ENCODE measurements at places on chromosomes 4 and X. TPM values are rescaled to one million over a fixed set of nuclear protein-coding genes. Genes with fewer than 3 reads are reported as not detected.

GRCh38 chr4:142434519-142435224 lies 411.4 kb downstream of the INPP4B start:
- no peak for DNase-seq

DNA sequence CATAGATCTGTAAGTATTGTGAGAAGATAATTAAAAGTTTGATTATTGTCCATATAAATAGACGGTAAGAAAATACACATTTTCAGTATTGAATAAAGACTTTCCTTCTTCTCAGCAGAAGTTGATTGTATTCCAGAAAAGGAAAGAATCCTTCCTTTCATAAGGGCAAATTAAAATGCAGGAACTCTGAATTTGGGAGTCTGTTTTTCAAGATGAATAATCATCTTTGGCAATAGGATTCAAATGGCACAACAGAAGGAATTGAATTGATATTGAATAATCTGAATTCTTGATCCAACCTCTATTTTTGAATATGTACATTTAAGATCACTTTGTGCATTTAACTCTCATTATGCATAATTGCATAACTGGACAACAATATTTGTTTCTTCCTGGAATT lies 149.3 kb downstream of the DMD start:
- DNase-seq: no peak

GRCh38 chr4:185358514-185358913 lies 37.2 kb downstream of the LRP2BP start:
- no peak for DNase-seq

DNA sequence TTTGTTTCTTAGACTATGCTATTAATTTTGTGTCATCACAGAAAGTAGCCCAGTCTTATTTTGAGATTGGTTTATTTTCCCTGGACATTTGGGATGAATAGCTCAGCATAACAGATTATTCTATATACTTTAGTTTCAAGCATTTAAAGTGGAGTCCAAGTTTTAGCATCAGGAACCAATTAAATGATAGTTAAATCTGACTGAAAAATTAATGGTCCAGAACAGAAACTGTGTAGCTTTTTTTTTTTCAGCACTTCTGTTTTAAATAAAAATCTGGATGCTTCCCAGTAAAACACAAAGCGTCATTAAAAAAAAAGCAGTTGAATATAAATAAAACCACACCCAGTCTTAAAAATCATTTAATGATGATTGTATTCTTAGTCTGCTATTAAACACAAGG lies 59.4 kb upstream of the PITX2 start:
- no peak for DNase-seq

- DNase-seq: no peak
Measured at GRCh38 chr4:94571298-94571697, 119.6 kb downstream of the PDLIM5 start.

DNA sequence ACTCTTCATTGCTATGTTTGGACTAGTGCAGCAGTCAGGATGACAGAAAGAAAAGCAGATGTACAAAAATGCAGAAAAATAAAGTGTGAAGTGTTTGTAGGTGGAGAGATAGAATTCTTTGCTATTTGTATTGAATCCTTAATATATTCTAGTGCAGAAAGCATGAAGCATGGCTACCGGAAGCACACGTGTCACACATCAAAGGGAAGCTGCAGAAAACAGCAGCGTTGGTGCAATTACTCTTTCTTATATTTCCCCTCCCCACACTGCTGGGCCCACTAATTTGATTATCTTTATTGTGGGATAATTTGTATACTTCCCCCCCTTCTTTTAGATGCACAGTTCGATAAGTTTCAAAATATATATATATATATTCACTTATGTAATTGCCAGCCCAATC lies 35.9 kb upstream of the TAPT1 start:
- no peak for DNase-seq

The RHOXF2B gene
- polyA plus RNA-seq: not detected

The GRIA3 gene
- 2.3 TPM for polyA plus RNA-seq

The TMEM156 gene
- 3.2 TPM for polyA plus RNA-seq

The CLDN34 gene
- polyA plus RNA-seq: 0.09 TPM

The MTM1 gene
- polyA plus RNA-seq: 11.7 TPM

The IL3RA gene
- 12.6 TPM for polyA plus RNA-seq

The FMR1NB gene
- 0.13 TPM for polyA plus RNA-seq

Data from left renal cortex interstitium (tissue), 4 donors.